ENCODE measurements at places on chromosomes 16 and 17.

DNA sequence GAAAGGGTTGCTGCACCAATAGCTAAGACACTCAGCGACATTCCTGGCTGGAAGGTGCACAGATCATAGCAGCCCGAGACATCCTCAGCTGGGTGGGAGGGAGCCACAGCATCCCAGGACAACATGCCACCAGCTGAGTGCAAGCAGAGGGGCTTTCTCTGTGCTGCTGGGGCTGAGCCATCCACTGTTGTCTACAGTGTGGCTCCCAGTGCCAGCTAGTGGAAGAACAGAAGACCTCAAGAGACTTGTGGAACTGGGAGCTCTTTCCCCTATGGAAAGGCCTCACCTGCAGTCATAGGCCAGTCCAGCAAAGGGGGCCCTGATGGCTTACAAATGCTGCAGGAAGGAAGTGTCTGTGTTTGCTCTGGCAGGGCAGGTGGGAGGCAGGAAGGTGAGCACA, 131.0 kb downstream of the C16orf78 start:
- no peak for DNase-seq

DNA sequence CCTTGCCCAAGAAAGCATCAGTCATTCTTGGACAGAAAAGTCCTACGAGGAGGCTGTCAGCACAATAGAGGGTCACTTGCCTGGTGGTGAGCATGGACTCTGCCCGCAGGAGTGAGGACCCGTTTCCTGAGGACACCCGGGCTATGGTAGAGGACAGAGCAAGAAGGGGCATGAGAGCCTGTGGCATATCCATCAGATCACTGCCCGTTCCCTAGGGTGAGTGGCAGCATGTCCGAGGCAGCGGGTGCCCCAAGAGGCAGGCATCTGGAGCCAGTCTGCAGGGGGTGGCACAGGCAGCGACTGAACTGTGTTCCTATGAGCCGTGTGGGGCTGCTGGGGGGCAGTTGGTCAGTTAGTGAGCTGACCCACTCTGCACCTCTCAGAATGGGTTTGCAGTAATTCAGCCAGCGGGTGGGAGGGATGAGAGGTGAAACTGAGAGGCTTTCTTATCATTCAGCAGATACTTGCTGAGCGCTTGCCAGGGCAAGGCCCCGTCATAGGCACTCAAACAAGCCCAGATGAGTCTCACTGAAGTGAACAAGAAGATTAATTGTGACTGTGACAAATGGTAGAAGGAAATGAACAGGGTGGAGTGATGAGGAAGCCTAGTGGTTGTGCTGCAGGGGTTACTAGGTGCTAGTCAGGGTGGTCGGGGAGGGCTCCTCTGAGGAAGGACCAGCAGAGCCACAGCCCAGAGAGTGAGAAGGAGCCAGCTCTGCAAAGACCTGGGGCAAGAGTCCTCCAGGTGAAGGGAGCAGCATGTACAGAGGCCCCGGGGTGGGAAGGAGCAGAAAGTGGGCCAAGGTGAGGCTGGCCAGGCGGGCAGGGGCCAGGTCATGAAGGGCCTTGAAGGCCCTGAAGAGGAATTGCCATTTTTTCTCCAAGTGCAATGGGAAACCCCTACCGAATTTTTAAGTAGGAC, 87.9 kb downstream of the CLEC16A start:
- no peak for DNase-seq

DNA sequence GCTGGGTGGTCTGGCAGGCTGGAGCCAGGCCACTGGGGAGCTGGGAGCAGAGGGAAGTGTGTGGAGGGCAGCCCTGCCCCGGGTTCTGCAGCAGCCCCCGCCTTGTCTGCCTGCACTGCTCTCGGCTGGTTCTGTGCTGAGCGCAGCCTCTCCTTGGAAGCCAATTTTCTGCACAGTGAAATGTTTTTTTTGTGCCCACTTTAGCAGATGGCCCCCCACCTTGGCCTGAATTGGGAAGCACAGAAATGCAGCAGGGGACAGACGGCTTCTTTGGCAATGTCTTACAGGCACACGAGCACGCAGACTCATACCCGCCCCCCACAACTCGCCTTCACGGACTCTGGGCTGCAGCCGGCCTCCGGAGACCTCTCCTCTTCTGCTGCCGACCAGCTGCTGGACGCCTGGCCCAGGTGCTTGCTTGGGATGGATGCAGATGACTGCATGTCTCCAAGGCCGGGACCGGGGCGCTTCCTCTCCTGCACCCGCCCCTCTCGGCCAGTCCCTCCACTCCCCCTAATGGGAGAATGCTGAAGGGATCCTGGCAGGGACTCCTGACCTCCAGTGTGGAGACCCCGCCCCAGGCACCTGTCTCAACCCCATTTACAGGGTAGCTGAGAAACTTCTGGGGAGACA, 14.8 kb downstream of the NPTX1 start:
- DNase-seq, result no peak

DNA sequence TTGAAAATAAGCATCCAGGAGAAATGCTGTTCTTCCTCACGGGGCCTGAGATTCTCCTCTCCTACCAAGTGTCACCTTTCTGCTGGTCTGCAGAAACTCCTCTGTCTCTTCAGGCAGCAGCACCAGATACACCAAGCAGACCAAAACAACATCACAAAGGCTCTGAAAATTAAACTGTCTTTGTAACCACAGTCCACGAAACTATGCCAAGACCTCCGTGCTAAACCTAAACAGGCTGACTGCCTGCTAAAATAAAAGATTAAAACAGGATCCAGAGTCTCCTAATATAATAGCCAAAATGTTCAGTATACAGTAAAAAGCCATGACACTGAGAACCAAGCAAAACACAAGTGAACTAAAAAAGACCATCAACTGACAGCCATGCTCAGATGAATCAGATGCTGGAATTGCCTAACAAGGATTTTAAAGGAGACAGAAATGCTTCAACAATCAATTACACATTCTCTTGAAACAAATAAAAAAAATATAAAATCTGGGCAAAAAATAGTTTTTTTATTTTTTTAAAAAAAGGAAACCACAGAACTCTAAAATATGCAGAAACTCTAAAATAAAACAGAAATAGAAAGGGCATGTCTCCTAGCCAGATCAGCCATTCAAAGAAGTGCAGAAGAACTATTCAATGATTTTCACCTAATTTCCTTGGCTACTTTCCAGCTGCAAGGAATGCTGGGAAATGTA, 50.3 kb upstream of the TOX3 start:
- no peak for DNase-seq

- DNase-seq, result no peak
Measured at GRCh38 chr16:74461826-74462225, 40.5 kb upstream of the CLEC18B start.

- DNase-seq, result no peak
Measured at GRCh38 chr16:80046848-80047247, 446.3 kb upstream of the MAF start.

All from ecto neural progenitor cell (in vitro differentiated cells).